ENCODE measurements at places on chromosomes 6 and 20. TPM values are rescaled to one million over a fixed set of nuclear protein-coding genes. Genes with fewer than 3 reads are reported as not detected.

SLC22A2 gene
- not detected for total RNA-seq

ARFGEF3 gene
- 8.9 TPM for total RNA-seq

PRICKLE4 gene
- 1.1 TPM for total RNA-seq

ADGRG6 gene
- total RNA-seq: 13.0 TPM

AGER gene
- total RNA-seq: 0.34 TPM

KIAA1755 gene
- total RNA-seq: not detected

C4A gene
- total RNA-seq: 1.4 TPM

ADGRF4 gene
- 21.5 TPM for total RNA-seq

NR2E1 gene
- 0.85 TPM for total RNA-seq

MUC22 gene
- not detected for total RNA-seq

NFKBIE gene
- total RNA-seq: 4.8 TPM

RING1 gene
- 34.2 TPM for total RNA-seq

ATP6V1G2 gene
- 0.34 TPM for total RNA-seq

TAAR9 gene
- not detected for total RNA-seq

SPTLC3 gene
- 7.3 TPM for total RNA-seq

CFB gene
- total RNA-seq: 1.7 TPM

TRERF1 gene
- 1.7 TPM for total RNA-seq

IL17A gene
- total RNA-seq: not detected

GID8 gene
- total RNA-seq: 59.8 TPM

GABRR2 gene
- total RNA-seq: 0.14 TPM

FAXC gene
- total RNA-seq: 1.0 TPM
